ENCODE measurements at places on chromosomes 2 and 18.

DNA sequence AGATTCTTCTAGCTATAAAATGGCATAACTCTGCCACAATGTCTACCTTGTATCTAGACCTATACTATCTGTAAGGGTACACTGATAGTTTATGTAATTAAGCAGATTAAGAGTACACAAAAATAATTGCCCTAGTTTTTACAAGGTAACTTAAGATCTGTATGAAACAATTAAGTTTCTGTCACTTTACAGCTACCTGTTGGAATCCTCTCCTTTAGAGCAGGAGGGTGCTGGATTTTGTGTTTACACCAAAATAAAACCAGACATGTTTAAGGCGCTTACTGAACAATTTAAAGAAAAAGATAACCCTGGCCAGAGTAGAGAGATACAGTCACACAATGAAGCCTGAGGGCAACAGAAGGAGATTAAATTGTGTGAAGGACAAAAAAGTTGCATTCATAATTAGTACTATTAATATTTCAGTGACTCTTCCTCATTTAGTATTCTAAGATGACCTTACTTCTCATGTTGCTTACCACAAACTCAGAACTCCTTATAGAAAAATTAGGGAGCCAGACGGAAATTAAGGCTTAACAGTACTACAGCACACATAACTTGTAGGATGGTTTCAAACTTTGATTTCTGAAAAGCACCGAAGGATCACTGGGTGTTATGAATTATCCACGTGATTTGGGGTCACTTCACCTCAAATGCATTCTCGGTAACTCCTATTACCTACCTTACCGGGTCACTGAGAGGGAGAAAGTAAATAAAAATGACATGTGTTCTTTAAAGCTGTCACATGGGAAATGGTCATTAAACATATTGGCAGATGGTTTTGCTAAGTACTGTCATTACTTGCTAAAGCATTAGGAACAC, 1.0 kb downstream of the DARS1 start:
- peak overlapping the region; percentile 79 for H3K4me3 ChIP-seq
- peaks cover 8% of the 10 kb centered on the region for H3K36me3 ChIP-seq
- no peaks in the 10 kb centered on the region for H3K27me3 ChIP-seq
- no peak for DNase-seq

GRCh38 chr2:128008074-128008672, 19.7 kb downstream of the SAP130 start:
- DNase-seq, result no peak
- H3K4me1 ChIP-seq, result no peaks in the 10 kb centered on the region
- no peaks in the 10 kb centered on the region for H3K27me3 ChIP-seq
- H3K4me3 ChIP-seq, result no peak overlapping the region

GRCh38 chr2:151632993-151633565, 101.2 kb downstream of the NEB start:
- DNase-seq, result peak; percentile 22
- H3K36me3 ChIP-seq, result no peaks in the 10 kb centered on the region
- H3K4me1 ChIP-seq, result no peaks in the 10 kb centered on the region

GRCh38 chr2:186422226-186422625, 63.8 kb upstream of the ZC3H15 start:
- H3K27me3 ChIP-seq, result no peaks in the 10 kb centered on the region
- no peak overlapping the region for H3K4me3 ChIP-seq

DNA sequence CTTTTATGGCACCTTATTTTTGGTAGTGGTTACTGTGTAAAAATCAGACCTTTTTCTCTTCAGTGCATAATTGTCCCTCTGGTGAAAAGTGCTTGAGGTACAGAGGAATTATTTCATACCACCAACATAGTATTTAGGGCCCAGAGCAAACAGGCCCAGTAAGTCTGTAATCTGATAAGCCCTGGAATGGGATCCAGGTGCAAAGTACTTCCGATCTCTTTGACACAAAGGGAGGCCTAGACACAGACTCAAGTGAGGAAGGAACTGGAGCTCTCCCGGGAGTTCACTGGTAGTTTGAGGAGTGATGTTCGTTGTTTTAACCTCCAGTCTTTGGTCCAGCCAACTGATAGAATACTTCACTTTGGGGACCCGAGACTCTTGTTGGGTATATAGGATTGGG, 57.4 kb downstream of the RAB31 start:
- H3K27ac ChIP-seq, result no peak overlapping the region
- no peak overlapping the region for H3K4me3 ChIP-seq
- no peaks in the 10 kb centered on the region for H3K27me3 ChIP-seq
- no peak for DNase-seq

GRCh38 chr18:26536664-26537063, 11.7 kb downstream of the KCTD1 start:
- H3K4me3 ChIP-seq, result no peak overlapping the region
- no peaks in the 10 kb centered on the region for H3K4me1 ChIP-seq
- DNase-seq, result no peak
- H3K27ac ChIP-seq, result no peak overlapping the region
- H3K36me3 ChIP-seq, result no peaks in the 10 kb centered on the region

Data from IMR-90 (cell line).